Breast epithelium (tissue), 4 donors: ENCODE measurements at places on chromosomes 11 and 22. TPM values are rescaled to one million over a fixed set of nuclear protein-coding genes. Genes with fewer than 3 reads are reported as not detected.

The DGCR6 gene
- total RNA-seq, result 5.9 TPM

The BAIAP2L2 gene
- 1.3 TPM for total RNA-seq

The ABCG4 gene
- total RNA-seq, result not detected

The SCUBE1 gene
- 0.48 TPM for total RNA-seq

The TOMM22 gene
- total RNA-seq, result 37.3 TPM

The RBM4 gene
- total RNA-seq, result 98.3 TPM

The C11orf86 gene
- not detected for total RNA-seq

The OR52A1 gene
- total RNA-seq, result not detected

The OR52N4 gene
- not detected for total RNA-seq

The OR8G5 gene
- not detected for total RNA-seq

The ESAM gene
- 19.8 TPM for total RNA-seq

The HIRA gene
- 13.5 TPM for total RNA-seq

The FAR1 gene
- 49.2 TPM for total RNA-seq

The APOA1 gene
- total RNA-seq, result 0.48 TPM

The C22orf15 gene
- not detected for total RNA-seq

The TSGA10IP gene
- total RNA-seq, result not detected

The APOL3 gene
- total RNA-seq, result 130 TPM

The OVOL1 gene
- 5.1 TPM for total RNA-seq

The NAALAD2 gene
- total RNA-seq, result 3.8 TPM

The KRTAP5-5 gene
- total RNA-seq, result not detected

The DKK3 gene
- 87.1 TPM for total RNA-seq

The ZNF214 gene
- 3.0 TPM for total RNA-seq

The TEX12 gene
- 1.3 TPM for total RNA-seq
